ENCODE measurements at places on chromosomes 4 and X.

DNA sequence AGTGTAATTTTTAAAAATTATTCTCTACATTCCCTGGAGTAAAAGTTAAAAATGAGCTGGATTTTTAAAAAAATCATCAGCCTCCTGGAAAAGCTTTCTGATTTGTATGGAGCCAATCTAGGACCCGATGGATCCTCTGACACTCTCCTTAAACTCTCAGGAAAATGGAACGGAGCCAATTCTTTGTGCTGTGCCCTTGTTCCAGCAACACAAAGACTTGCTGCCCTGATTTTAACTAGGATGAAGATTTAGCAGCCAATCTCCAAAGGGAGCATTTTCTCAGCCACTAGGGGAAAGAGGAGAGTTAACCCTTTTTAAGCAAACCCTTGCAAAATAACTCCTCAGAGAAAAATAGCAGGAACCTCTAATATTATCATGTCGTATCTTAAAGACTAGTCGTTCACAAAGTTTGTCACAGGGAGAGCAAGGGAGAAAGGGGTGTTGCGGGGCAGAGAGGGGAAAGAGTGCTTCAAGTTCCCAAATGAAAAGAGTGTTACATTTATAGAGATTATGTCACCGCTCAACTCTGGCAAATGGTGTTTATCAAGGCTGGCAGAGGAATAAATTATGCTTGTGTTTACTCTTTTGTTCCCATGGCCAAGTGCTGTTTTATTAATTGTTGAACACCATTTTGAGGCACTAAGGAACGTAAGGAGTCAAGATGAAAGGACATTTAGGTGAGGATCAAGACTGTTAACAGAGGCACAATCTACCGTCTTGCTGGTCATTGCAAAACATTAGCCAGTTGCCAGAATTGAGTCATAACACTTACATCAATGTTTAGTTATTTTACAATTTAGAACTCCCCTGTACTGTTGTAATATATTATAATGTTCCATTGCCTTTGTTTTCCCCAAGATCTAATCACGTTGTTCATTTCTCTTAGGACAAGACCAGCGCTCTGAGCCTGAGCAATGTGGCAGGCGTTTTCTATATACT lies 250.7 kb downstream of the THOC2 start:
- no peak for DNase-seq

GRCh38 chr4:173264684-173265185 lies 69.4 kb downstream of the HMGB2 start:
- no peak for DNase-seq

DNA sequence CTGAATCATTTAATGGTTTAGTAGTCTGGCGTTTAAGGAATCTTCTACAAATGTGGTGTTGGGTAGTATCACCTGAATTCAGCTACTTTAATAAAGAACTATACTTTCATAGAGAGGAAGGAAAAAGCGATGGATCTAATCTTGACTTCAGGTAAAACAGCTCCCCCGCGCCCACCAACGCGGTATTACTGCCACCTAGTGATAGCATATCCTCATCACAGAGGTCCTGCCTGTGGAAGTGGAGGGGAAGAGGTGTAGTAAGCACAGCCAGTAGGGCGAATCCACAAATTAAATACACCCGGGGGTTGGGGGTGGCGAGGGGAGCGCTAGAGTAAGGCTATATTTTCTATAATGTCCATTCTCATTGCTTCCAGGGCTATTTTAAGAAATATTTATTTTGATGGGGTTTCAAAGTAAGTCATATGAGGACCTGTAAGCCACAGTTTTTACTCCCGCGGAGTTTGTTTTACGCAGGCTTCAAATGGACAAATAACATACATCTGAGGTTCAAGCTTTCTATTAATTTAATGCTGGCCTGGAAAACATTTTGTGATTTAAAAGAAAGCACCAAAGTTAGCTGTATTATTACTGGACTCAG lies 8.3 kb upstream of the DAPP1 start:
- peak; percentile 74 for DNase-seq

DNA sequence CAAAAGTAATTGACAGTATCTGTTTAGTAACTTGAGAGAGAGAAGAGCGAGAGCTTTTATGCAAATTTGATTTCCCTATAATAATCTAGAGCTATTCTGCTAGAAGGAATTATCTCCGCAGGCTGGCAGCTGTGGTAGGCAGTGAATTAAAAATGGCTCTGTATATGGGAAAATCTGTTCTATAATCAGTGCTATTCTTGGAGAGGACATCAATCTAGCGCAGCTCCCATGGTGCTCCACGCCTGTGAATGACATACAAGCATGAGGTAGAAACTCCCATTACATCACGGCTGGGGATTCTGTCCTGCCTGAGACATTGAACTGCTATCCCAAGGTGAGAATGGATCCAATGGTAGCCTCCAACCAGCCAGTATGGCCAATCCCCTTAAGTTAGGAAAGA lies 179.0 kb downstream of the DHX15 start:
- peak; percentile 10 for DNase-seq

DNA sequence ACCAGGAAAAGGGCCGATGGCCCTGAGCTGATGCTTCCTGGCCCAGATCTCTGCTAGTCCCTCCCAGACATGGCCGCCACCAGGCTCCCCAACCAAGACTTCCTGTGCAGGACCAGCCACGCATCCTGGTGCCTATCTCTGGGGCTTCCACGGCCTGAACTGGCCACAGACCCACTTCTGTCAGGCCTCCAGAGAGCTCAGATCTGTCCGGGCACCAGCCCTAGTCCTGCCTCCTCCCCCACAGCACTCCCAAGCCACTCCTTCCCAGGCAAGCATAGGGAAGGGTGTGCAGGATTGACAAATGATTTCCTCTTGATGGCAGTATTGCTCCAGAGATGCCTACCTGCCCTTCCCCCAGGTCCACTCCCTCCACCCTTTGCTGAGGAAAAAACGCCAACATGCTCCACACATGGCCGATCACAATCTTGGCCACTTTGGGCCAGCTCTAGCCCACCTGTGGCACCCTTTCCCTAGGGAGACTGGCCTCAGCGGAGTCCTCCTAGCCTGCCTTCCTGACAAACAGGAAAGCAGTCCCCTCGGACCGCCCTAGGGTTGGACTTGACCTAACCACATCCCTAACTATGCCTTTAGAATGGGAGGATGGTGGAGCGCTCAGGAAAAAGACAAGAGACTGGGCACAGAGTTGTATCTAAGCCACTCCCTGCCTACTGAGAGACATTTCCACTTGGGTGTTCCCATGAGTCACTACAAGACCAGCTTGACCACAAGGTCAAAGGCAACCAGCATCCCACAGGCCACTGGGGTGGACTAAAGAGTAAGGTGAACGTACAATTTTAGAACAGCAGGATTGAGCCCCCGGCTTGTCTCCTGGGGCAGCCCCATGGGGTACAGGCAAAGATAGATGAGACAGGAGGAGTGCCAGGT lies 277.5 kb upstream of the AGTR2 start:
- peak; percentile 29 for DNase-seq

DNA sequence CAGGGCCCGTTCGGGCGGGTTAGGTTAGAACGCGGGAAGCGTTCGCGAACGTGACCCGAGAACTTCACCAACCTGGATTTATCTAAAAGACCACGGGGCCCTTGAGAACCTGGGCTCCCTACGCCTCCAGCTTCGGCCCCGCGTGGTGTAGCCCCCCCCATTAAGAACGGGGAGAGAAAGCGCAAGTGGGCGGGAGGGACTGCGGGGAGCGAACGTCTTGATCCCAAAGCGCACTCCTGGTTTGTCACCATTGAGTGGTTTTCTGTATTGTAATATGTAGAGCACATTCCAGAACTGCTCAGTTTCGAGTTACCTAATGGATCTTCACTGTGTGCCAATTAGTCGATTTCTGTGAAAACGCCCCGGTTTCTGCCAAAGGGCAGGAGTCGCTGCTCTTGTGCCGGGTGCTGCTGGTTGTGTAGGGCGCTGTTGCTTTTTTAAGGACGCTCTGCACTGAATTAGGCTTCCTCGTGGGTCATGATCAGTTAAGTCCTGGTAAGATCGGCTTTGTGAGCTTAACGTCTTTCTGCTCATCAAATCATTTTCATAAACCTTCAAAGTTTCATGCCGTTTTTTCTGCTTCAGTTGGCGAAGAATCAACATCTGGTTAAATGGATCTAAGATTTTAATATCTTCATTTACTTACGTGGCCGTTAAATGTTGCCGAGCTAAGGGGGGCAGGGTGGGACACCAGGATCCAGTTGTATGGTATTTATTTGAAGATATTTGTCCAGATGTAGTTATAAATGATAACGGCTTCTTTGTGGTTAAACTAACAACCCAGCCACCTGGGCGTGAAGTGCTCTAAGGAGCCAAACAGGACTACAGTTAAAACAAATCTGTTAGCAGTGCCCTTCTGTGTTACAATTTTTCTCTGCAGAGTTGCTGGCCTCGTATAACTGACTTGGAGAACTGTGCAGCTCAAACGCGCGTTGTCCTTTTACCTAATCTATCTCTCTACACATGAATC lies 809 bp downstream of the MND1 start:
- peak; percentile 53 for DNase-seq

DNA sequence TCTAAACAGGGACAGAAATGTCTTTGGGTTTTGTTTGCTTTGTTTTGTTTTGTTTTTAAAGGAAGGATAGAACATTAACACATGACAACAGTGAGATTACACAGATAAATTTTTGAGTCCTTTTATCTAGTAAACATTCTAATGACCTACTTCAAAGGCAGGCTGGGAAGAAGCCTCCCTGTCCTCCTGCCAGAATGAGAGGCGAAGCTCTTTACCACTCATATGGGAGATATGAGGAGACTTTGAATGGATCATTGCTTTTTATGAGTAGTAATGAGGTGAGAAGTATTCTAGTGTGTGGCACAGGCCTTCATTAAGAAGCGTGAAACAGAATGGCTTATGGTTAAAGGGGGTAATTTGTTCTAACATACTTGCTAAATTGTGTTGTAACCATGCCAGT lies 172.0 kb downstream of the FBXO8 start:
- no peak for DNase-seq

DNA sequence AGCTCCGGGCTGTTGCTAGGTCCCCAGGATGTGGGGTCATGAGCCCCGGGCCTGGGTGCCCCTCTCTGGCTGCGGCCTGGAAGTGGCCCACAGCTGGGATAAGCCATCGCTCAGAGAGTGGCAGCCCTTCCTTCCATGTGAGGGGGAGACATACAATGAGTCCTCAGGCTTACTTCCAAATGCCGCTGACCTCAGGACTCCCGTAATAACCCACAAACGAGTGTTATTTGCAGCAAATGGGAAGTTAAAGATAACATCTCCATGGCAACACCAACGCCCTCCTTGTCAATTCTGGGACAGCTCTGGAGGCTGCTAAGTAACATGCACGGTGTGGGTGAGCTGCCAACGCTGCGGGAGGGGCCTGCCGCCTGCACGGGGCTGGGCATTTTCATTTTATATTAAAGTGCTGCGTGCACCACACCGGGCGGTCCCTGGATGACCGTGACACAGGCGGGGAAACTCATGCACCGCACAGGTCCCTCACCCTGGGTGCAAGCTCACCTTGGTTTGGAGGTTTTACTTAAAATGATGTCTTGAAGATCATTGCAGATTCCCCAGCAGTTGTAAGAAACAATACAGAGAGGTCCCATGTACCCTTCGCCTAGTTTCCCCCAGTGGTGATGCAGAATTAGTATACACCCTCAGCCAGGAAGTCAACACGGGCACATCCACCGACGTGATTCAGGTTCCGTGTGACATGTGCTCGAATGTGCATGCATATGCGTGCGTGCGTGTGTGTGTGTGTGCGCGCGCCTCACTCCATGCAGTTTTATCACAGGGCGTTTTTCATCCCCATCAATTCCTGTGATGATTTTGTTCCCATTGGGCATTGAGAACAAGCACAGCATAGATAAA lies 79.4 kb downstream of the ABLIM2 start:
- DNase-seq, result no peak

DNA sequence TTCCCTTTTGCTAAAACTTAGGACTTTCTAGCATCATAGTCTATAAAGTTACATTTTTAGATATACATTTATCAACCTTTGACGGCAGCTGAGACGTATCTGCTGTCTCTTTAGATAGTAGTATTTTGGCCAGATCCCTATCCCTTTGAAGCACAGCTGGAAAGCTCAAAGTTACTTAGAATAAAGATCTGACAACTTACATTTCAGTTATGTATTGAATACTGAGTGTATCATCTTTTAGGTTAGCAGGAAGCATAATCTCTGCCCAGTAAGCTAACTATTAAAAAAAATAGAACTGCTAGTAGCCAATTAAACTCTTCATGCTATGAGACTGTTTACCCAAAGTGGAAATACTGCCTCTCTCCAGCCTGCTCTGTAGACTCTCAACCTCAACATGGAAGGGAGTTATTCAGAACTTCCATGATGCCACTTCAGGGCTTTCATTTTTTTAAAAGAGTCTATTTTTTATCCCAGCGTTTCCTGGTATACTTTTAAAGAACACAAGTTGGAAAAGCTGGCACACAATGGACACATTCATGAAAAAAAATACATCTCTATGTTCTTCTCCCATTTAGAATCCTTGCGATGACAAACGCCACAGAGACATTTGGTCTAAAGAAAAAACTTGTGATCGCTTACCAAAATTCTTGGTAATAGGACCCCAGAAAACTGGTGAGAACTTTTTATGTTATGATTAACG lies 126.3 kb downstream of the PRSS12 start:
- DNase-seq, result peak; percentile 51
